ENCODE measurements at places on chromosomes 4 and X.

DNA sequence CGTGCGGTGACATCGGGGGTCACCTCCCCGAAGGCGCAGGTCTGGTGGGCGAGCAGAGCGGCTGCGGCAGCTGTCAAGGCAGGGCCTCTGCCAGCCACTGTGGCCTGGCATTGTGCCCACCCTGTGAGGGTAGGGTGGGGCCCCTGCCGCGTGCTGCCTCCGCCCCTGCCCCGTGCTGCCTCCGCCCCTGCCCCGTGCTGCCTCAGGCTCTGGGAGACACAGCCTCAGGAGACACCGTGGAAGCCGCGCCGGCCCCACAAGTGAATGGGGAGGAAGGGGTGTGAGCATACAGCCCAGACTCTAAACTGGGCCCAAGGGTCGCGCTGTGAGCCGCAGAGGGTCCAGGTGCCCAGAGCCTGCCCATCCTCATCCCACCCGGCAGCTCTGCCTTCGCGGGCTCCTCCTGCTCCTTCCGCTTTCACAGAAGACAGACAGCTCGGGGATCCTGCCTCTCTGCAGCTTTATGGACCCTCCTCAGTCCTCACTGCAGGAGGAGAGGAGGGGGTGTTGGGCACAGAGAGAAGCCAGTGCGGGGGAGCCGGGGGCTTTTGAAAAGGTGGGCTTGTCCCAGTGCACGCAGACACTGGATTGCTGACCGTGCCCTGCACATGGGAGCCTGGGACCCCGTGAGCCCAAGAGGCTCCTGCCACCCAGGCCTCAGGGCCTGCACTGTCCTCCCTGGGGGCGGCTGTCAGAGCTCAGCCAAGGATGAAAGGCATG lies 27.4 kb downstream of the PCGF3 start:
- DNase-seq, result no peak

- no peak for DNase-seq
Observed at GRCh38 chr4:109440948-109441347, 7.3 kb downstream of the SEC24B start.

- DNase-seq, result no peak
Observed at GRCh38 chr4:168562041-168562571, 65.3 kb downstream of the PALLD start.

GRCh38 chr4:78764498-78764961 lies 11.6 kb upstream of the BMP2K start:
- DNase-seq, result no peak

DNA sequence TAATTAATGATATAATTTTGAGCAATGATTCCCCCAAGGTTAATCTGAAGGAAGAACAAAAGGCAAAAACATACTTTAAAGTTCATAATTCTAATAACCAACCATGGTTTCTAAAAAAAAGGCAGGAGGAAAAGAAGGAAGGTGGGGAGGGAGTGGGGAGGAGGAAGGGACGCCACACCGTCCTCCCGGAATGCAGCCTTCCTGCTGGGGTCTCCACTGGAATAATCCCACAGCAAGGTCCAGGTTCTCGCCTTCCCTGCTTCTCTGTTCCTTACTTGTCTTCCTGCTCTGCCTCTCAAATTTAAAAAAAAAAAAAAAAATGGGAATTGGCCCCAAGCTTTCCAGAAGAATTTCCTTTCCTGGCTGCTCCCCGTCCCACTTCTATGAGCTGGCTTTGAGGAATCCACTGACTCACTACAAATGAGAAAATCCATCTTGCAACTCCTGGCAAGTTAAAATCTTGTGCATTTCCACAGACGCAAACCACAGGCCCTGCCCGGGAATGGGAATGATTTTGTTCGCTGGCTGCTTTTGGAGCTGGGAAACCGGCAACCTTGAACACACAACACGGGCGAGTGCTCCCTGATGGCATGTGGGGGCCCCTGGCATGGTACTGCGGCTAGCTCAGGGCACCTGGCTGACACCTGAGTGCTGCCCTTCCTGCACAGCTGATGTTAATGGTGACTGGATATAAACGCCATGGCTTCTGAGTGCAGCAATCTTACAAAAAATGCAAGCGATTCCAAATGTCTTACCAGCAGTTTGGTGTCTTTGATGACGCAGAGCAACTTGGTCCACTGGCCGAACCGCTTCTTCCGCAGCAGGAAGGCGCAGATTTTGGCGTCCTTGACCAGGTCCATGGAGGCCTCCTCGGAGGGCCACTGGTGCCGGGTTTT lies 97.0 kb downstream of the AFAP1 start:
- peak; percentile 93 for DNase-seq

- no peak for DNase-seq
Observed at GRCh38 chr4:573122-573892, 2.8 kb downstream of the TMEM271 start.

DNA sequence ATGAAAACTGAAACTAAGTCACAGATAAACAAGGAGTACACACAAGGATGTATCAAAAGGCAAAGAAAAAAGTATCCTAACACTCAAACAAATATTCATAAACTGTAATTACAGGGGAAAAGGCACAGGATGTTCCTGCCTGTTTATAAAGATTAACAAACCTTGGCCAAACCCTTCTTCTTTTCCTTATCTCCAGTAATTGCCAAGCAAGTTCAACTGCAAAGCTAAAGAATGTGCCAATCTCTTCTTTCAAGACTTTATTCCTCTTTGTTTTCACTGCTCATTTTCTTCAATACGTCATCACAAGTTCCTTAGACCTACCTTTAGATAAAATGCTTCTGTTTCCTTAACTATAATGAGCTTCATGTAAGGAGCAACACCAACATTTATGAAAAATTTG lies 171.2 kb downstream of the AMELX start:
- DNase-seq, result no peak

GRCh38 chr4:54498661-54499111 lies 159.1 kb upstream of the KIT start:
- DNase-seq, result no peak

DNA sequence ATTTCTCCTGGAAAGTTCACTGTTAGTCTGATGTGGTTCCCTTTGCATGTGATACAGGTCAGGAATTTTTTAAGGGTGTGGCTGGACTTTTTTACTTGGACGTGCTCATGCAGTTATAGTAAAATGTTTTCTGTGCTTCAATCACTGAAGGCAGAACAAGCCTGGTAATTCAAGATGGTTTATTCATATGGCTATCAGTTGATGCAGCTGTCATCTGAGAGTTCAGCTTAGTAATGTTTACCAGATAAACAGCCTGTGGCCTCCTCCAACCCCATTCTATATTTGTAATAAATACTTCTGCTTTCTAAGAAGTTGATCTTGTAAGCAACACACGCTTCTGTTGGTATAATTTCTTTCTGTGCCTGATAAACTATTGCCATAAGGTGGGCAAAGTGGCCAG lies 2105.9 kb downstream of the ARAP2 start:
- DNase-seq, result no peak

Measured in amniotic stem cell (primary cell).